Activated T-helper 17 cell treated with anti-CD3 and anti-CD28 coated beads, Interleukin-2, amount 50 U/mL, for 72 hours (primary cell): ENCODE measurements at places on chromosomes 5 and 9. TPM values are rescaled to one million over a fixed set of nuclear protein-coding genes. Genes with fewer than 3 reads are reported as not detected.
A peak's percentile ranks its signal among the peaks of the same experiment; 100 is the strongest.

DNA sequence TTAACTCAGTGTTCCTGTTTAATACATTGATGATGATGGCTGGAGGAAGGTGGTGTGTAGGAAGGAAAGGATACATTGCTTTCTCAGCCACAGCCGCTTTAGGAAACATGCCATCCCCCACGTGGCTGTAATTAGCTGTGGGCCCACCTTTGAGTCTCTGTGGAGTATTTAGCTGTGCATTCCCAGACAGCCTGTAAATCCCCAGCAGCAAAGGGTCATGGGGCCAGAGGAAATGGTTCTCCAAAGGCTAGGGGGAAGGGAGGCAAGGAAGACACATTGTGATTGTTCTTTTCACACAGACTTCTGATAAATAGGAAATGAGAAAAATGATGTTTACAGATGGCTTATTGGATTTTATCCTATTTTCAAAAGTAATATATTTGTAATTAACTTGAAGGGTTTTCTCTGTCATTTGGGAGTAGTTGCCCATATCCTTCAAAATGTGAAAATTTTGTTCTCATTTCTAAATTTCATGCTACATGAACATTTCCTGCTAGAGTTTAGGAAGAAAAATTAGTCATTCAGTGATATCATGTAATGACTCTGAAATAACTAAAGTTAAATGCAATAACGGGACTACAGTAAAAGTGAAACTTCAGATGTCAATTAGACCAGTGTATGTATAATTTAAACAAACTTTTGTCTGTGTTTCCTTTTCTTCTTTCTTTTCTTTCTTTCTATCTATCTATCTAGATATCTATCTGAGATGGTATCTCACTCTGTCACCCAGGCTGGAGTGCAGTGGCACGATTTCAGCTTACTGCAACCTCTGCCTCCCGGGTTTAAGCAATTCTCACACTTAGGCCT lies 24.3 kb upstream of the F2R start:
- ATAC-seq: peak; percentile 93

DNA sequence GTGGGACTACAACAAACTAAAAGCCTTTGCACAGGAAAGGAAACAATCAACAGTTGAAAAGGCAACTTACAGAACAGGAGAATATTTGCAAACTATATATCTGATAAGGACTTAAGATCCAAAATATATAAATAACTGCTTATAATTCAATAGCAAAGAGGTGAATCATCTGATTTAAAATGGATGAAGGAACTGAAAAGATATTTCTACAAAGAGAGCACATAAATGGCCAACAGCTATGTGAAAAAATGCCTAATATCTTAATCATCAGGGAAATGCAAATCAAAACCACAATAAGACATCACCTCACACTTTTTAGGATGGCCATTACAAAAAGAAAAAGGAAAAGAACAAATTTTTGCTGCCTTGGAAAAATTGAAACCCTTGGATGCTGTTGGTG lies 100.4 kb downstream of the LURAP1L start:
- no peak for ATAC-seq

TESK1 gene
- total RNA-seq: 23.5 TPM

DNA sequence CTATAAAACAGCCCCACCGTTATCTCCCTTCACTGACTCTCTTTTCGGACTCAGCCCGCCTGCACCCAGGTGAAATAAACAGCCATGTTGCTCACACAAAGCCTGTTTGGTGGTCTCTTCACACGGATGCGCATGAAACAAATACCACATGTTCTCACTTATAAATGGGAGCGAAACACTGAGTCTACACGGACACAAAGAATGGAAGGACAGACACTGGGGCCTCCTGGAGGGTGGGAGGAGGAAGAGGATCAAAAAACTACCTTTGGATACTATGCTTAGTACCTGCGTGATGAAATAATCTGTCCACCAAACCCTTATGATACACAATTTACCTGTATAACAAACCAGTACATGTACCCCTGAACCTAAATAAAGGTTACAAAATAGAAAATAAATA lies 98.6 kb downstream of the ICE1 start:
- no peak for ATAC-seq

DNA sequence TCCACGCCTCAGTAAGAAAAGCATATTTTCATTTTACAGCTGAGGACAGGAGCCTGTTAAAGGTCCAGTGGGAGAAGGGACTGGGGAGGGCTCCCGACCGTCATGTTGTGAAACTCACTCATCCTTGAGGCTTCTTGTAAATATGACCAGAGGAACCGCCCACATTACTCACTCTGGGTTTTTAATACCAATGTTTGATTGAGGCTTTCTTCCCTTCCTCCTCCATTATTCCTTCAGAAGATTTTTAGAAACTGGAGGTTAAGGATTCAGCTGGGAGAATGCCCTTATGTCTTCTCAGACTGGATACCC lies 61.4 kb upstream of the GLRX start:
- peak; percentile 48 for ATAC-seq

- no peak for ATAC-seq
Measured at GRCh38 chr5:173301695-173302545, 26.3 kb downstream of the STC2 start.

GRCh38 chr9:107112707-107113243 lies 170.3 kb upstream of the RAD23B start:
- no peak for ATAC-seq

GRCh38 chr5:14528115-14528514 lies 53.5 kb upstream of the OTULINL start:
- no peak for ATAC-seq

BASP1 gene
- total RNA-seq: 0.48 TPM

- no peak for ATAC-seq
Measured at GRCh38 chr5:39587675-39588074, 162.9 kb upstream of the DAB2 start.

DNA sequence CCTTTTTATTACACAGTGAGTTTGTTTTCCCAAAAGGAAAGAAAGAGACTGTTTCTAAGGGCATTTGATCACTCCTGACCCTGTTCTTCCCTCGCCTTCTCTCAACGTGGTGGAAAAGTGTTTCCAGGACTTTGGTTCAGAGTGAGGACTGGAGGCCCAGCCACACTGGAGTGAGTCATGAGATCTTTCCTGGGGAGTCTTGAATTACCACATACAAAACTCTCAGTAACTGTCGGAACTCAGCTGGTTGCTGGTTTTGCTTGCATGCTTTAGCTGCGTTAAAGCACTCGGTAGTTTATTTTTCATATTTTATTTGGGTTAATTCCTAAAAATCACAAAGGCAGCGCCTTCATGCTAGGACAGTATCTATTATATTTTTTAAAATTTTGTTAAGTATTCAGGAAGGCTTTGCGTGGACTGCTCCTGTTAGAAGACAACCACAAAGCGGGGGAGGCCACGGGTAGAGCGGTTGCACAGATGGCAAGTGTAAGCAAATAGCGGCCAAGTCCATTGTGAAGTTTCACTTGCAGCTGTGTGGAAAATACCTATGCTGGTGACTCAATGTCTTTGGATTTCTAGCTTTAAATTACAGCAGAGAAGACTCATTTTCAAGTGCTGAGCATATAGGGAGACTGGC lies 77.7 kb downstream of the ARSB start:
- no peak for ATAC-seq

DNA sequence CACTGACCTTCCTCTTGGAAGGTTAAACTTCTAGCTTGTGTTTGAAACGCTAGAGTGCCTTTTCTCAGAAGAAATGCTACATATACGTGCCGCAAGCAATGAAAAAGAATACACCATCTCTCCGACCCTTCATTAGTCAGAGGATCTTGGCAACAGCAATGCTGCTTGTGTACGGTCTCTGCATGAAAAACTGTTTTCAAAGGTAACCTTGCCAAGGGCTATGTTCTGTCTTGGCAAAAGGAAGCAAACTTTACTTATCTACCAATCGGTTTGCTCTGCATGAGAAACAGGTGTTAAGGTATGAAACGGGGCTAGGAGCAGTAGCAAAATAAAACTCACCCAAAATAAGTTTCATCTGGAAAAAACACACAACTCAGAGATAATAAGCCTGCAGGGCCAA lies 297.8 kb downstream of the FBXL17 start:
- ATAC-seq: no peak

DNA sequence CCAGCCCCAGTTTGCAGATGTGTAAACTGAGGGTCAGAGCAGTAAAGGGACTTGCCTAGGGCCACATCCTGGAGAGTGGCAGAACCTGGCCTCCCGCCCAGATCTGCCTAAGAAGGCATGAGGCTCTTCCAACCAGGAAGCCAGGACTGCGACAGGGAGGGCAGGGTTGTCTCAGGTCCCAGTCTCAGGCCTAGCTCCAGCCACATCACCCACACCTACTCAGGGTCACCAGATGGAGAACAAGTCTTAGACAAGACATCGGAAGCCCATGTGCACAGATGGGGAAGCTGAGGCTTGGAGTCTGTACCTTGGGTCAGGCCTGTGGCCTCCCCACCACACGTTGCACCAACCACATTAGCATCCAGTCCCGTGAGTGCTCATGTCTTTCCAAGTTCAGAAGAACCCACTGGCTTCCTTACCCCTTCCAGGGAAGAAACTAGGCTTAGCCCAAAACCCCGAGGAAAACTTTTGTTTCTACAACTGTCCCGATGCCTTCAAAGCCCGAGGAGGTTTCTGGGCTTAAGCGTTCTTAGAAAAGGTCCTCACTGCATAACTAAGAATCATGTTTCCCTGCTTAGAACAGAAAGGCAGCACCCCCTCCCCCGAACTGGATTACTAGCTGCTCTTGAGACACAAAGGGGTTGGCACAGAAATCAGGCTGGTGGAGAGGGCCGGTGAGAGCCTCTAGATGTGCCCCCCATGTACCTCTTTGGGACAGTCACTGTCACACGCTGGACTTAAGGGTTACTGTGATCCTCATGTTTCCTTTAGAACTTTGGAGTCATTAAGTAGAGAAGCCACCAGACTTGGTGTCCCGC lies 2.2 kb downstream of the FAM78A start:
- ATAC-seq: peak; percentile 3

GRCh38 chr9:36928670-36929349 lies 105.3 kb downstream of the PAX5 start:
- peak; percentile 82 for ATAC-seq

- ATAC-seq: no peak
Measured at GRCh38 chr5:17304282-17304681, 86.9 kb downstream of the BASP1 start.

DNA sequence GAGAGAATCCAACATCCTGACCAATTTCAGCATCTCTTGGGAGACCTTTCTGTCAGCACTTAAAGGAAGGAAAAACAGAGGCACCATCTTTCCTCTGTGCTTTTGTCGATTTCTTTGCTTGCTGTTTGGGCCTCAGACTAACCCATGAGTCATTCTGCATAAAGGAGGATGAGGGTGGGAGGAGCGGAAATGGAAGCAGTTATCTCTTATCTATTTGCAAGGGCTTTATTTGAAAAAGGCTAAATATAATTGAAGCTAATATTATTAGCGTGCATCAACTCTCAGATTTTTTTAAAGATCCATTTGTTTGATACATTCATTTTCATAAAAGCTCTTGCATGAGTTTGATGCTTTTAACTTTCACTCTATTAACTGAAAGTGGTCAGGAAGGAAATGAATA lies 72.9 kb downstream of the ZNF622 start:
- no peak for ATAC-seq

DNA sequence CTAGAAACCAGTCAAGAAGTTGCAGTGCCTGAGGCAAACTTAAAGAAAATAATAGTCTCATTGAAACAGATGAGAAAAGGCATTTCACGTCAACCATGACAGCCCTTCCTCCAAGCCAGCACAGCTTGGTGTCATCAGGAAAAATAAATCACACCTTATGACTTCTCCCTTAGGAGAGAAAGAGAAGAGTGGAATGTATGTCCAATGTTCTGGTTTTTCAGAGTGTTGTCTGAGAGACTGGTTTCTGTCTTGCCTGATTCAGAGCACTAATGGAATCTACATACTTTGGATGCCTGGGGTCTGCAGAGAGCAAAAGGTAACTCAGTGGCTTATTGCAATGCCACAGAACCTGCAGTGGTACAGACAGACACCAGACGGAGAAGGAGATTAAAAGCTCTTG lies 105.5 kb upstream of the PDE4D start:
- ATAC-seq: no peak

SNCB gene
- not detected for total RNA-seq

DNA sequence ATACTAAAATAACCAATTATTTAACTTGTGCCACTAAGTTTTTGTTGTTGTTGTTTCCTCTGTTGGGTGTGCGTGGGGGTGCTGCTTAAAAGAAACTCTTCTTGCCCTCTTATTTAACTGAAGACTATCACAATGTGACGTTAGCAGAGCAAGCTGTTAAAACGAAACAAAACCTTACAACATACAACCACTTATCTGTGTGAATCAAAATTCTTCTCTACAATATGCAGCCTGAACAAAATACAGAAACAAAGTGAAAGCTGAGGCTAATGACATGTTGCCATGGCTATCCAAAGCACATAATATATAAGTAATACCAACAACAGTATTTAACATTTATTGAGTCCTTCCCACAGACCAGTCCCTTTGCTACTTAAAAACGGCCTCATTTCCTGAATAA lies 291.0 kb downstream of the FBXL17 start:
- no peak for ATAC-seq

STKLD1 gene
- total RNA-seq: not detected
